ENCODE measurements at places on chromosomes 11 and 22. TPM values are rescaled to one million over a fixed set of nuclear protein-coding genes. Genes with fewer than 3 reads are reported as not detected.

HTR3A gene
- total RNA-seq = not detected

CECR2 gene
- total RNA-seq = 8.9 TPM

CAPN5 gene
- 5.2 TPM for total RNA-seq

CCDC116 gene
- not detected for total RNA-seq

LRP4 gene
- 8.9 TPM for total RNA-seq

SCGB1A1 gene
- total RNA-seq = not detected

TUB gene
- 8.9 TPM for total RNA-seq

NCAPH2 gene
- 34.4 TPM for total RNA-seq

UPK2 gene
- not detected for total RNA-seq

BCO2 gene
- 9.4 TPM for total RNA-seq

KRTAP5-2 gene
- not detected for total RNA-seq

TTC36 gene
- total RNA-seq = 1.0 TPM

C11orf52 gene
- 0.52 TPM for total RNA-seq

CRACR2B gene
- total RNA-seq = 5.7 TPM

C11orf97 gene
- total RNA-seq = not detected

LRRC56 gene
- under 0.01 TPM for total RNA-seq

AQP11 gene
- total RNA-seq = 0.52 TPM

Data from skeletal muscle tissue (tissue), 5 donors.